Activated CD8-positive, alpha-beta memory T cell treated with anti-CD3 and anti-CD28 coated beads for 36 hours (primary cell): ENCODE measurements at places on chromosomes 1 and 21. TPM values are rescaled to one million over a fixed set of nuclear protein-coding genes. Genes with fewer than 3 reads are reported as not detected.

The VPS13D gene
- 25.9 TPM for total RNA-seq

The GBP5 gene
- 97.0 TPM for total RNA-seq

The C1orf53 gene
- 1.7 TPM for total RNA-seq

The NIBAN1 gene
- total RNA-seq, result 37.3 TPM

The KRTAP13-2 gene
- not detected for total RNA-seq

The GJB5 gene
- total RNA-seq, result not detected

The DHDDS gene
- 51.3 TPM for total RNA-seq

The CC2D1B gene
- total RNA-seq, result 35.9 TPM

The MCOLN2 gene
- 101 TPM for total RNA-seq

The SIPA1L2 gene
- 10.1 TPM for total RNA-seq

The SMPDL3B gene
- 0.63 TPM for total RNA-seq

The SLC35D1 gene
- 14.8 TPM for total RNA-seq

The CRP gene
- total RNA-seq, result not detected

The RHD gene
- not detected for total RNA-seq

The SEMA4A gene
- total RNA-seq, result 18.8 TPM

The LAMC2 gene
- not detected for total RNA-seq

The OLFM3 gene
- total RNA-seq, result not detected

The PGLYRP4 gene
- not detected for total RNA-seq

The GSTM4 gene
- total RNA-seq, result 1.8 TPM

The CCDC185 gene
- not detected for total RNA-seq

The FAM229A gene
- total RNA-seq, result 2.7 TPM

The AK4 gene
- total RNA-seq, result 126 TPM

The TAS1R1 gene
- not detected for total RNA-seq
